ENCODE measurements at places on chromosomes 4 and X. TPM values are rescaled to one million over a fixed set of nuclear protein-coding genes. Genes with fewer than 3 reads are reported as not detected.

TLR2 gene
- 7.5 TPM for total RNA-seq

TMEM156 gene
- total RNA-seq = not detected

LONRF3 gene
- total RNA-seq = 31.4 TPM

PRSS12 gene
- total RNA-seq = not detected

CT45A10 gene
- not detected for total RNA-seq

RUFY3 gene
- total RNA-seq = 30.9 TPM

GYPA gene
- total RNA-seq = not detected

HPF1 gene
- total RNA-seq = 23.6 TPM

TSPAN7 gene
- 194 TPM for total RNA-seq

SSX4B gene
- not detected for total RNA-seq
